ENCODE measurements at places on chromosomes 16 and 17.

GRCh38 chr17:1639549-1640180, 5.9 kb downstream of the SCARF1 start:
- DNase-seq, result no peak

DNA sequence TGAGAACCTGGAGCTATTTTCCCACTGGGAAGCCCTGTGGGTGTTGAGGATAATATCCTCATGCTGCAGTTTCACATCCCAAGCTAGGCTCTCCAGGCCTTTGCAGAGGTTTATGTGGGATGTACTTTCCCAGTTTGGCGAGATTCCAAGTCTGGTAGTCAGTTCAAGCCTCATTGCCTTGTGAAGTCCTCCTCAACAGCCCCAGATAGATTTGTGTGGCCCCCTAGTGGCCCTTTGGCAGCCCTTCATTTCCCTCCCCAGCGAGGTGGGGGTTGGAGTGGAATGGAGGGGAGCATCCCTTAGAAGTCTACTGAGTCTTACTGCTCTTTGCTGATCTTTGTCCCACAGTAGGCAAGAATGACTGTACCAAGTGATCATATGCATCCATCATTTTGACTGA, 137.9 kb downstream of the CDH11 start:
- DNase-seq, result no peak

DNA sequence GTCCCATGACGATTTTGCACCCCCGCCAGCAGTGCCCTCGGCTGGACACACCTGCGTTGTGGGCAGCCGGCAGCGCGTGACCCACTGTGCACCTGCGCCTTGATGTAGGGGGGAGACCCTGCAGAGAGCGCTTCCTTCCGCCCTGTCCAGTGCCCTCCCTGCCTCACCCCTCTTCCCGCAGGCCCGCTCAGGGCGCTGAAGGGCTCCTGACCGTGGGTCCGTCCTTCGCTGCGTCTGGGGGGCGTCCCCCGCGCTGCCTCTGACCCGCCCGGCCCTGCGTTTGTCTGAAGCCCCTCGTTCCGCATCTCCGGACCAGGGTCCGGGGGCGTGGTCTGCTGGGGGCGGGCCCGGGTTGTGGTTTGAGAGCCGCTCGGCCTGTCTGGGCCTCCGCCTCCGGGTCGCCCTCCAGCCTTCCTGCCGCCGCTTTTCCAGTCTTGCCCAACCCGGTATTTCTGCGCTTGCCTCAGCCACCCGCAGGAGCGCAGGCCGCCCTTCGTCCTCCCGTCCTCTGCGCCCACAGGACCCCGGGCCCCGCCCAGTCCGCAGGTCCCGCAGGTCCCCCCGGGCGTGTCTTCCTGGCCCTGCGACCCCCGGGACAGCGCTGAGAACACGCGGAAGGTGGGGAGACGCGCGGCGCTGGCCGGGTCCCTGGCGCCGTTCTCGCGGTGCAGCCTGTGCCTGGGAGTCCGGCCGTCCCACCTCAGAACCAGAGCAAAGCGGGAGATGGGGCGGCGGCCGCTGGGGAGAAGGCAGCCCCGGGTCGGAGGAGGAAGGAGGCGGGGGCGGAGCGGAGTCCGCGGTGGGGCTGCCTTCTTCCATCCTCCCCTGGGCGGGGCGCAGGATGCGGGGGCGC, 4.0 kb upstream of the IL17C start:
- no peak for DNase-seq

DNA sequence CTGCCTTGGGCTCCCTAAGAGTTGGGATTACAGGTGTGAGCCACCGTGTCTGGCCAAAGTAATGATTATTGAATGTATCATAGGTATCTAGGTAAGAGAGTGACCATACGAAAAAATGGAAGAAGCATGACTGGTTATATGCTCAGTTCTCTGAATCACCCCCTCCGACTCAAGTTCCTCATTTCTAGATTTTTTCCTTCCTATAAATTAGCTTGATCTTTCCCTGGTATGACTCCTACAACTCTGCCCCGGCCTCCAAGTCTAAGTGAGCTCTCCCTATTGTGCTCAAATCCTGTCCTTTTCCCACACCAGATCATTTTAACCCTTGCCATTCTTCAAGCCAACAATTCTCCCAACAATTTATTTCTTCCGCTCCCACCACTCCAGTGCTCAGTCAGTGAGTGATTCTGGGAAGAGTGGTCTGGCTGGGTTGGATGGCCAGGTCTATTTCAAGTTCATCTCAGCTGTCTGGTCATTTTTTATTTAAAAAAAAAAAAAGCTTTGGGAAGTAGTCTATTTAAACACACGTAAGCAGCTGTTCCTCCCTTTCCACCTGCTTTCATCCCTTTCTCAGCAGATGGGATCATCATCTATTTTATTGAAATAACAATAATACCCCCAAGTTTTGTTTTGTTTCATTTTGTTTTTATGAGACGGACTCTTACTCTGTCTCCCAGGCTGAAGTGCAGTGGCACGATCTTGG, 120.2 kb upstream of the HS3ST2 start:
- no peak for DNase-seq

DNA sequence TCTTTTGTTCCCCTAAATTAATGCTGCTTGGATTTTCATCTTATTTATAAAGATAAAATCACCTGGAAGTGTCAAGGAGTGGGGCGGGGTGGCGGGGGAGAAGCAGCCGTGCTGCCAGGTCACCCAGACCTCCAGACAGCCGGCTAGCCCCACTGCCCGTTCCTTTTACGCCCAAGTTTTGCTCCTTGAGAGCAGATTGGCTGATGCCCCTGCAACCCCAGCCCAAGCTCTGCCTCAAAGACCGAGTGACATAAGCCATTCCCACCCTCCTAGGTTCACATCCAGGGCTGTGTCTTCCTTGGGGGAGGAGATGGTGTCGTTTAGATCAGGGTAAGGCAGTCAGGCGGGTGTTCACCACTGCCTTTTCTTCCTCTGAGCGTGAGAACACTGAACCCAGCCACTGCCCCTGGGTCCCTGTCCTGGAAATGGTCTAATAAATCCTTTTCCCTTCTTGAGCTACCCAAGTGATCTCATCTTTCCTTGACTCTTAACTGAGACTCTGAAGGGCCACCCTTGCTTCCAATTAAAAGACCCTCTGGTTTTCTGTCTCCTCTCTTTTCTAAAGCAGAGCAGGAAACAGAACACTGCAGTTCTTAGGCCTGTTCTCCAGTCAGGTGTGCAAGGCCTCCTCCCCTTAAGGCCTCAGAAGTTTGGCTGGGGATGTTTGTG, 5.7 kb downstream of the PDF start:
- DNase-seq, result no peak

- DNase-seq, result no peak
Observed at GRCh38 chr17:36740157-36740556, 138.8 kb downstream of the MRM1 start.

DNA sequence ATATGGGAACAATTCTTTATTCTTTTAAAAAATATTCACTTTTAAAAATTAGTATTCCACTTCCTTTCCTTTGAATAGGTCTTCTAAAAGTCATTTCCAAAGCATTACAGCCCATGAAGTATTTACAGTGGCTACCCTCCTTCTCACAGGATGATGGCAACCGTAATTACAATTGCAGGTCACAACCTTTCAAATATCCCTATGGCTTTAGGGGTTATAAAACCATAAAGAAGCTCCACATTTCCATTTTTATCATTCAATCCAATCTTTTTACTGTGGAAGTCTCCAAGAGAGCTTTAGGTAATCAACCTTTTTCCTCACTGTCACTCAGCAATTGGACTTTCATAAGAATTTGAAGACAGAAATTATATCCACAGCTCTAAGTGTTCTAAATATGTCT, 488.9 kb upstream of the CA10 start:
- DNase-seq, result no peak

GRCh38 chr17:40937384-40937819, at the start of gene KRT23:
Gene KRT23, minus strand, starts transcription at chr17:40937646. Its CDS starts 1,043 bp downstream, at chr17:40936603.
- no peak for DNase-seq

GRCh38 chr17:6815775-6816174, 15.8 kb downstream of the TEKT1 start:
- no peak for DNase-seq

DNA sequence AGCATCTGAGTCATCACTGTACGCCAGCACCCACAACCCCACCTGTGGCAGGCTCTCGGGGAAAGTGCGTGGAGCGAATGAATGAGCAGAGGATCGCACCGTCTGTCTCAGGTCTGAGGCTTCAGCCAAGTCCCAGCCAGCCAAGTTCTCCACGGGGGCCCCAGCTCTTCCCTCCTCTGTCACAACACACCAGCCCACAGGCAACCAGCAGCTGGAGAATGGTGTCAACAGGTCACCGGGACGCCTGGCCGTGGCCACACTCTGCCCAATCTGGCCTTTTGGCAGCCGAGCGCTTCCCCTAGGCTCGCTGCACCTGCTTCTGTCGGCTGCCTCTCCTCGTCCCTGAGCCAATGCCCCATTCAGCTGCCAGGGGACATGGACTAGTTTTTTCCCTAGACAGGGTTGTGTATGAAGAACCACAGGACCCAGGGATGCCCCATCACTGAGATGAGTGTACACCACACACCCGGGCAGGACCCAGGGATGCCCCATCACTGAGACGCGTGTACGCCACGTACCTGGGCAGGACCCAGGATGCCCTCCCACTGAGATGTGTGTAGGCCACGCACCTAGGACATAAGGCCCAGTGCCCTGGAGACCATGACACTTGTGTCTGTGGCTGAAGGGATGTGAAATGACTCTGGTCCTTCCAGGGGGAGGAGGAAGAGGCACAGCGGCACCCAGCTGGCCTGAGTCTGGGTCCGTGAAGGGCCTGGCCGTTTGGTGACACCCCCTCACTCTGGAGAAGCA, 52.8 kb downstream of the ABR start:
- DNase-seq, result no peak

DNA sequence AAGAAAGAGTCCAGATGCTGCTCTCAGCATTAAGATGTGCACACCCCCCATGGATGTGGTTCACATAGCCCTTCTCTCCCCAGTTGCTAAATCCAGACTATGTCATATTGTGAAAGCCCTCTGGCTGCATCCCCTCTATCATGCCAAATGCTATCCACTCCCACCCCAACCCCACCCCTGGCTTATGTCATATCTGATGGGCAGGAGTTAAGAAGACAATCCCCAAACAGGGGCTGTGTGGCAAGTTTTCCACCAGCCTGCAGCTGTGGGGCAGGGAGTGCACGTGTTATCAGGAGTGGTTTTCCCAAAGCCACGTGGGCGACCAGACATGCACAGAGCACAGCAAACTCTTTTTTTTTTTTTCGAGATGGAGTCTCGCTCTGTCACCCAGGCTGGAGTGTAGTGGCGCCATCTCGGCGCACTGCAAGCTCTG, 10.0 kb downstream of the FAM117A start:
- DNase-seq, result no peak

DNA sequence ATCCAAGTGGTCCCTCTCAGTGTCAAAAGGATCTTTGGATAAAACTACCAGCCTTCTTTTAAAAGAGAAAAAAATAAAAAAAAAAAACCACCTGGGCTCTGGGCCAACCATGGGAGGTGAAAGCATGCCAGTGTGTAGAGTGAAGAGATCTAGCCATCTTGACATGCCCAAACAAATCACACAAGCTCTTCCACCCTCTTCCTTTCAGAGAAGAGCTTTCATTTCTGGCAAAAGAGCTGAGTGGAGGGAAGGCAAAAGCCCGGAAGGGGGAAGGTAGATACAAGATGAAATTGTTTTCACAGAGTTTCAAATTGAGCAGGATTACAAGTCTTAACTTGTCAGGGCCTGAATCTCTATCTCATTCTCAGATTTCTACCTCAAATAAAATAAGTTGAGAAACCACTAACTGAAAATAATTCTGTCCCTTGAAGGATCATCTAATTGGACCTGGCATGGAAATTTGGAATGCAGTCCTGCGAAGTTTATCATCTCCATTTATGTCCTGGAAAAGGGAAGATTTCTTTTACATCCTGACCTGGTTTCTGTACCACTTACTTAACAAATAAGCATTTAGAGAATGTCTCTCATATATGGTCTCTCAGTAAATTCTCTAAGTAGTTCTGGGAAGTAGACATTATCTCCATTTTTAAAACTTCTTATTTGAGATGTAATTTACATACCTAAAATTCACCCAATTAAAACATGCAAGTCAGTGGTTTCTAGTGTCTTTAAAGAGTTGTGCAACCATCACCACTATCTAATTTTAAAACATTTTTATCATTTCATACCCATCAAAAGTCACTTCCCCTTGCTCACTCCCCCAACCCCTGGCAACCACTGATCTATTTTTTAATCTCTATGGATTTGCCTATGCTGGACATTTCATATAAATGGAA, 93.7 kb downstream of the TANGO6 start:
- DNase-seq, result no peak

GRCh38 chr17:63973247-63973646, 529 bp upstream of the SCN4A start:
- DNase-seq, result no peak

GRCh38 chr16:85190572-85190971, 78.3 kb upstream of the CIBAR2 start:
- no peak for DNase-seq

DNA sequence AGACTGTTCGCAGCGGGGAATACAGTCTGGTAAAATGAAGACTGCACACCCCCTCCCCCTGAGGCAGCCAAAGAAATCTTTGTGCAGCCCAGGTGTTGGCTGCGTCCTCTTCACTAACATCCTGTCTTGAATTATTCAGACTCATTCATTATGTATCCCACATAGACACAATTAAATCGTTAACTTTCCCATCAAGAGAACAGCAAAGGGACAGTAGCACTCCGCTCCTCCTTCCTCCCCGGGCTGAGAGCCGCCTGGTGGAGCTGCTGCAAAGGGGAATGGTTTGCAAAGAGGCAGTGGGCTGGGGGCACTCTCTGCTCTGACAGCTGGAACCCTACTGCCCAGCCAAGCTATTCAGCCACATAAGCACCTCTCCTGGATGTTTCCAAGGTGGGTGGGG, 290.0 kb upstream of the SOX9 start:
- no peak for DNase-seq

- no peak for DNase-seq
Observed at GRCh38 chr17:17868641-17869522, 32.1 kb upstream of the SREBF1 start.

- DNase-seq, result no peak
Observed at GRCh38 chr17:15981646-15982580, 17.6 kb downstream of the ZSWIM7 start.

DNA sequence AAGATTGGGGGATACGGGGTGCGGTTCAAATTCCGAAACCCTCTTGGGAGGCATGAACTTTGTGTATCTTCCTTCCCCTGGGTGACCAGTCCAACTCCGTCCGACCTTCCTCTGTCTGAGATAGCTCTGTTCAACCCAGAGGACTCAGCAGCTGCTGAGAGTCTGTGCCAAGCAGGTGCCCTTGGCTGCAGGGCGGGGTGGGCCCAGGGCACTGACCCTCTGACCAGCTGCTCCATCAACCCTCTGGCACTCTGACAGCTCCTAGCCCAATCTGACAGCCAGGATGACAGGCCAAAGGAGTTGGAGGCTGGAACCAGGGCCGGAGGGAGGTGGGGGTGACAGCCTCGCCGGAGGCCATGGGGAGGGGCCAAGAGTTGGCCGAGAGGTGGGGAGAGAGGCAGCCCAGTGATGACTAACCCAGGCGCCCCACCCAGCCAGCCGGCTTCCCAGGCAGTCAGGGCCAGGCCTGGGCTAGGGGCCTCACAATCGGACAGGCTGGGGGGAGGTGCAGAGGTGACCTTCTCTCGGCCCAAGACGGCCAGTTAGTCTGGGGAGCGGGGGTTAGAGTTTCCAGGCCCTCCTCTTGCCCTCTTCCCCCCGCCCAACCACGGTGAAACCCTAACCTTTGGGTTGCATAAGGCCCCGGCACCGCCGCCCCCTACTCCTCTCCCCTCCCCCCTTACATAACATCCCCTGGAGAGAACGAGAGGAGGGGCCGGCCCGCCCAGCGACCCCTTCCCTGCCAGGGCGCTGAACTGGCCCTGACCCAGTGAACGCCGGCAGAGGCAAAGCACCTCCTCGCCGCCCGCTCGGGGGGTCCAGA, 5.0 kb upstream of the TLCD2 start:
- DNase-seq, result no peak
